ENCODE measurements at places on chromosomes 6 and 20. TPM values are rescaled to one million over a fixed set of nuclear protein-coding genes. Genes with fewer than 3 reads are reported as not detected.

DNA sequence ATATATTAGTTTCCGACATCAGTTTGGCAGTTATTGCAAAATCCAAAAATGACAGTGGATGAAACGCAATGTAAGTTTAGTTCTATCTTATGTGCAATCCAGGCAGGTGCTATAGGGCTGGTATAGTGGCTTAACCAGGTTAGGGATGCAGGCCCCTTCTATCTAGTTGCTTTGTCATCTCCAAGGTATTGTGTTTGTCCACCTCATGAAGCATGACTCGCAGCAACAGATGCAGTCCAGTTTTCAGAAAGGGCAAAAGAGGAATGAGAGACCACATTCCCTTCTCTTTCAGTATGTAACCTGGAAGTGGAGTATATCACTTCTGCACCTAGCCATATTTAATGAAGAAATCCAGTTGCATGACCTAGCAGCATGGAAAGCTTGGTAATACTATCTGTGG lies 59.7 kb downstream of the PKIB start:
- no peak for DNase-seq
- no peaks in the 10 kb centered on the region for H3K4me1 ChIP-seq
- no peaks in the 10 kb centered on the region for H3K36me3 ChIP-seq
- H3K27ac ChIP-seq, result no peak overlapping the region

DNA sequence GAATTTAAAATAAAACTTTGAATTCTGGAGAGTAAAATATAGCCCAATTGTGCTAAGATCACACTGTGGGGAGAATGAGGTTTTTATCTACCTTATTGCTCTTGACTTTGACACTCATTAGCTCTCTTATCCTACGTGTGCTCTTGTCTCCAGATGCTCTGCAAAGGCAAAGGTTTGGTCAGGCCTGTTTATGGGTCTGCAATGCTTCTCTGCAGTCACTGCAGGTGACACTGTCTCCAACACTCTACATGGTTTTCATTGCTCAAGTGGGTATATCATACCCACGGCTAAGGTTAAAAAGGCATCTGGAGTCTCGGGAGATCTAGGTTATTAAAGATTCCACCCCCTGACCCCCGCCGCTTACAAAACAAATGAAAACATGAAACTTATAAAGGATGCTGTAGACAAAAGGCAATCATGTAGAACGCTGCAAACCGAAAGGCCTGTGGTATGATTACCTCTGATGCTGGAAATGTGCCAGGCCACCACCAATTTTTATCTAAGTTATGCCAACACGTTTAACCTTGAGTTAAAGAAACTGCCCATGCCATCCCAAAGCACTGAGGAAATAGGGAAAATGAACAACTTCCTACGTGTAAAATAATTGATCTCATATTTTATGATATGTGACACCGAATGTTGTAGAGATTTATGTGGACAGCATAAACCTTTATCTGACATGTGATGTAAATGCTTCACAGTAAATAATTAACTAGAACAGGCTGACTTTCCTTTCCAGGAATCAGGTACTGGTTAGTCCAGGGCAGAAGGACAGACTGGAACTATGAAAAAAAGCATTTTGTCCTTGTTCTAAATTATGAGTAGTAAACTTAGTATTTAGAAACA lies 238.2 kb upstream of the NOX3 start:
- DNase-seq, result no peak
- H3K4me3 ChIP-seq, result no peak overlapping the region
- no peaks in the 10 kb centered on the region for H3K27me3 ChIP-seq
- no peak overlapping the region for H3K27ac ChIP-seq
- H3K4me1 ChIP-seq, result no peaks in the 10 kb centered on the region
- no peaks in the 10 kb centered on the region for H3K36me3 ChIP-seq

The SLC22A3 gene
- polyA plus RNA-seq, result not detected

DNA sequence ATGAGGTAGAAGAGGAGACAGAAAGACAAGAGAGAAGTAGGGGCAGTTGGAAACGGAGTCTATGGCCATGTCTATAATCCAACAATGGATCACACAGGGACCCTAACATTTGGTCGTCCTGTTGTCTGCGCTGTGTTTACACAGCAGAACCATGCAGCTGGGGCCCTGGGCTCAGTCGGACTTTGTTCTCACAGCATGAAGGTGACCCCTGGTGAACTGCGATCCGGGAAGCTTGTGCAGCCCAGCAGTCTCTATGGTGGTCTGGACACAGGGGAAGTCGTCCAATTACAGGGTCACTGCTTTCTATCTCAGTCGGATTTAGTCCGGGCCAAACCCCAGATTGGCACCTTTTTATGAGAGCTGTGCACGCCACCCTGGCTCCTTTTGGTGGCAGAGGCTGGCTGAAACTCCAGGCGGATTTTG lies 153.6 kb downstream of the FOXA2 start:
- no peaks in the 10 kb centered on the region for H3K36me3 ChIP-seq
- H3K4me3 ChIP-seq, result no peak overlapping the region
- no peaks in the 10 kb centered on the region for H3K4me1 ChIP-seq
- no peak for DNase-seq
- no peak overlapping the region for H3K27ac ChIP-seq

DNA sequence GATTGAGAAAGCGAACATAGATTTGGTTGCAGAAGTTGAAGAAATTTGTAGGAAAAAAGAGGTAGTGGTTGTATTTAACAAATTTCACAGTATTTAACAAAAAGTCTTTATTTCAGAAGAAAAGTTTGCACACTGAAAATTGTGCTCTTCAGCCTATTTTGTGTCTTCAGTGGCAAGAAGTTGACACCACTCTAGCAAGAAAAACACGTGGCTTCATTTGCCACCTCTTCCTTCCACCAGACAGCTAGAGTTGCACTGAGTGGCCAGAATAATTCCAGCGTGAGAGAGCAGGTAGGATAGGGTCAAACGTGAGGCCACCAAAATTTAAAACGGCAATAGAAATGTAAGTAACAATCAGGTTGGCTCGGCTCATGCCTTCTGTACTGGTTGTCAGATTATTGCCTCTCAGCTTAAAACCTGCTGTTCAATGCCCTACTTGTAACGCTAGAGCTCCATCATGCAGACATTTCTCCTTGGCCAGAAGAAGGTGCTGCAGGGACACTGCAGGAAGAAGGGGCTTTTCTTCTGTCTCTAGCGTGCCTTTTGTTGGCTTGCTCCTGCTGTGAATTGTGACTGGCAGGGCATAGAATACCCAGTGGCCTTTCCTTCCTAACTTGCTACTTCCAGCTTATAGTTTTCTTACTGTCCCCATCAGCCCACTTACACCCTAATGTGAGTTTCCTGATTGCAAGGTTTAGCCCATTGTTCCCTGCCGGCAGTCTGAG lies 12.1 kb downstream of the TRAPPC3L start:
- H3K36me3 ChIP-seq, result no peaks in the 10 kb centered on the region
- no peak overlapping the region for H3K27ac ChIP-seq
- no peak for DNase-seq
- H3K4me3 ChIP-seq, result no peak overlapping the region
- H3K4me1 ChIP-seq, result no peaks in the 10 kb centered on the region
